ENCODE measurements at places on chromosomes 7 and 10. TPM values are rescaled to one million over a fixed set of nuclear protein-coding genes. Genes with fewer than 3 reads are reported as not detected.

The DOCK1 gene
- total RNA-seq = 0.12 TPM

- no peak for DNase-seq
Measured at GRCh38 chr10:67603701-67604100, 92.3 kb downstream of the CTNNA3 start.

The MAGI2 gene
- 0.27 TPM for total RNA-seq

The ENTPD1 gene
- 6.2 TPM for total RNA-seq

The FAM13C gene
- total RNA-seq = not detected

DNA sequence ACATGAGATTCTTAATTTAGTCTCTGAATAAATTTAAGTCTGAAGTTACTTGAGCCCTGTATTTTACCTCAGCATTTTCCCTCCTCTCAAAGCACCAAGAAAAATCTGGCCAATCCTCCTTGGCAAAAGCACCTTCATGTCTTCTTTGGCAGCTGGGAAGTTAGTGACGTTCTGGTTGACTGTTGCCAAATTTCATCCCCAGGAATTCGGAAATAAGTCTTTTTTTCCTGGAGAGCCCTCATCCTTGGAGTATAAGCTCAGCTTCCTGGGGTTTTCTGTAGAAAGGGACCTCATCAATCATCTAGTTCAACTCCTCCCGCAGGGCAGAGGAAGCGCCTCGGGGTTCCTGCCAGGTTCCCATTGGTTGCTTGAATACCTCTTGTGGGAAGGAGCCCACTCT lies 377.6 kb downstream of the PHTF2 start:
- no peak for DNase-seq

DNA sequence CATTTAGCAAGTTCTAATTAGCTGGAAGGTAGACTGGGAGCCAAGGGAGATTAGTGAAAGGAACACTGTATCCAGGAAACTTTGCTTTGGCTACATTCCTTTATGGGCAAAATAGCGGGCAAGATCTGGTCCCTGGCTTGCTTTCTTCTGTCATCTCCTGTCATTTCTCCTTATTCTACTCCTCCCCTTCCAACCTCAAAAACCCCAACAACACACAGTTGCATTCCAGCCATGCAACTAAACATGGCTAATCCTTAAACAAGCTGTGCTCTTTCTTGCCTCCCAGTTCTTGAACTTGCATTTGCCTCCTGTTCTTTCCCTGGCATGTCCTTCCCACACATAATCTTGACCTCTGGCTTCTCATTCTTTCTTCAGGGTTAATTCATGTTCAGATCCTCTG lies 59.5 kb upstream of the CDCA7L start:
- no peak for DNase-seq

The CCL24 gene
- total RNA-seq = not detected

DNA sequence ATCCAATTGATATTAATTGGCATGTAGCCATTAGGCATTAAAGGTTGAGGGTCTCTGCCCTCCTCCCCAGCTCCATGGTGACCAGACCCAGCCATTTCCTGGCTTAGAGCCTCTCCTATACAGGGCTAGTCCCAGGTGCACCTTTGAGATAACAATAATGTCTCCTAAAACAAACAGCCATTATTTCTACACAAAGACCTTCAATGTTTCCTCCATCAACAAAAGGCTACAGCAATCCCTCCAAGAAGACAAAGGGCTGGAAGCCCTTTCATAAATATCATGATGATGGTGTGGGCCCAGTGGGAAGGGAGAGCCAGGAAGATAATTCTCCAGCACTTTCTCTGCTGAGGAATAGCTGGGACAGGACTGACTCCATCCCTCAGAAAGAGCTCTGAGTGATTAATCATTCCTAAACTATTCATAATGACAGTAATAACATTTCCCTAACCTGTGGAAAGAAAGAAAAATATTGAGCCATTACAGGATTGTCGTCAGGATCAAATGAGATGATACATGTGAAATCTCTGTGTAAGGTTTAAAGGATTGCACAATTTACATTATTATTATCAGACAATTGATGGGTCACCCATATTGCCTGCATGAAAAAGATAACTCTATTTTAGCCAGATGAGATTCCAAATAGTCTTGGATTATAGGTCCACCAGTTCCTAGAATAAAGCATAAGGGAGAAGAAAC lies 10.2 kb downstream of the PKD2L1 start:
- DNase-seq = no peak

DNA sequence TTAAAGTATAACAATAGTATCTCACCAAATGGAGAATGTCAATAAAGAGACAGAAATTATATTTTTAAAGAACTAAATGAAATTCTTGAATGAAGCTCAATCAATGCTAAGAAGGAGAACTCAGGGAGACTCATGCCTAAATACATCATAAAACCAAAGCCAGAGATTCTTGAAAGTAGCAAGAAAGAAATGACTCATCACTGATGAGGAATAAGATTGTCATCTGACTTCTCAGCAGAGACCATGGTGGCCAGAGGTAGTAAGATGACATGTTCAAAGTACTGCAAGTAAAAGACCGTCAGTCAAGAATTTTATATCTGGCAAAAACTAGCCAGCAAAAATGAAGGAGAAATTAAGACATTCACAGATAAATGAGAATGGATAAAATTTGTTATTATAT lies 399.0 kb downstream of the GRID1 start:
- no peak for DNase-seq
